Cardiac muscle cell (in vitro differentiated cells and primary cell): ENCODE measurements at places on chromosomes 3 and 15. TPM values are rescaled to one million over a fixed set of nuclear protein-coding genes. Genes with fewer than 3 reads are reported as not detected.

DNA sequence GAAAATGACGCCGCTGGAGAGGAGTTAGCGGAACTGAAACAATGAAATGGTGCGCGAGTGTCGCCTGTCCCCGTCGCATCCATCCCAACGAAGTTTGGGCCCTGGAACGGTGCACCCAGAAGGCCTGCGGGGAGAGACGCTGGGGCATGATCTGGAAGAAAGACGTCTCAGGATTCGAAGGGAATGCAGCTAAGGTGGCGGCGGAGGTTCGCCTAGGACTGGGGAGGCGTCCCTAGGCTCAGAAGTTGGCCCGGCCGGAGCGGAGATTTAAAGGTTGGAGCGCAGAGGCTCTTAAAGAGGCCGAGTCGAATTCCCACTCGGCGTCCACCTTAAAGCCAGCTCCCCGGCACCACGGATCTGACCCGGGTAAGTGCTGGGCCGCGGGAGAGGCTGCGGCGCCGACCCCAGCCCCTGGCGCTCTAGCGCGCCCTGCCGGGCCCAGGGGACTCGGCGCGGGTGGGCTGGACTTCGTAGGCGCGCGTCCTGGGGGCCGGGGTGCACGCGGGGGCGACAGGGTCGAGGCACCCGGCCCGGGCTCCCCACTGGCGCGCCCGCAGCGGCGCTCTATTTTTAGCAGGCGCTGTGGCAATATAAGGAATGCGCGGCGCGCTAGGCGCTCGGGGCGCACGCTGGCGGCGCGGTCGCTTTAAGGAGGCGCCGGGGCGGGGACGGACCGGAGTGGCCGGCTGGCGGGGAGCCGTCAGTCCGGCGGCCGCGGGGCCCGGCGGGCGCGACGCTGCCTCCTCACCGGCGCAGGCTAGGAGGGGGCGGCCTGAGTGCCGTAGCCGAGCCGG, at the start of gene MRAS:
Gene MRAS (plus strand): TSS at position 620 of the 794 bp plus-strand sequence. CDS start 24,305 bp downstream, outside the sequence.
- DNase-seq = peak; percentile 97

GRCh38 chr3:13051066-13051465, 22.2 kb downstream of the IQSEC1 start:
- DNase-seq = no peak

DNA sequence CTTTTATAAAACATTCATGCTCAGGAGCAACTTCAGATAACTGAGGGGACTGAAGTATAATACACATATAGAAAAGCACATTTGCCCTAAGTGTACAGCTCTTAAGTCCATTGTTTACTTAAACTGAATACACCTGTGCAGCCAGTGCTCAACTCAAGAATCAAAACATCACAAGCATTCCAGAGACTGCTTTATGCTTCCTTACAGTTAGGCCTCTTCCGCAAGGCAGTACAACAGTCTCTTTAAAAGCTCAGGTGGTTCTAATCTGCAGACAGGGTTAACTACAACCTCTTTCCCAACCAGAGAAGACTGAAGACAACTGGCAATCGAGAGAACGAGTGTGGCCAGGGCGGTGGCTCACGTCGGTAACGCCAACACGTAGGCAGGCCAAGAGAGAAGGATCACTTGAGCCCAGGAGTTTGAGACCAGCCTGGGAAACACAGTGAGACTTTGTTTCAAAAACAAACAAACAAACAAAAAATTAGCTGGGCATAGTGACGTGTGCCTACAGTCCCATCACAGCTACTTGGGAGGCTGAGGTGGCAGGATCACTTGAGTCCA, 16.9 kb downstream of the MCCC1 start:
- no peak for DNase-seq

The SV2B gene
- 0.03 TPM in 1 of 2 replicates, not detected in the other for total RNA-seq

The GPR149 gene
- total RNA-seq = not detected in 2 replicates

The ENTPD3 gene
- 0.42 and 0.66 TPM in 2 replicates for total RNA-seq

DNA sequence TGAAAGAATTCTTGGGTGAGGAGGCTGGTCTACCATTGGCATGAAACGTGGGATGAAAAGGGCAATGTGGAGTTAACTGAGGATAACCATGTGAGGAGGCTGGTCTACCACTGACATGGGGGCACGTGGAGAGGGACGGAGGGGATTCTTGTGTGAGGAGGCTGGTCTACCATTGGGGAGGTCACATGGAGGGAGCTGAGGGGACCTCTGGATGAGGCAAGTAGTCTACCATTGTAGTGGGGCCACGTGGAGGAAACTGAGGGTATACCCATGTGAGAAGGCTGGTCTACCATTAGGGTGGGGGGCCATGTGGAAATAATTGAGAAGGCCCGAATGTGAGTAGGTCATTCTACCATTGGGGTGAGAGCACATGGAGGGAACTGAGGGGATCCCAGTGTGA, 154.1 kb downstream of the FBLN2 start:
- DNase-seq = no peak

DNA sequence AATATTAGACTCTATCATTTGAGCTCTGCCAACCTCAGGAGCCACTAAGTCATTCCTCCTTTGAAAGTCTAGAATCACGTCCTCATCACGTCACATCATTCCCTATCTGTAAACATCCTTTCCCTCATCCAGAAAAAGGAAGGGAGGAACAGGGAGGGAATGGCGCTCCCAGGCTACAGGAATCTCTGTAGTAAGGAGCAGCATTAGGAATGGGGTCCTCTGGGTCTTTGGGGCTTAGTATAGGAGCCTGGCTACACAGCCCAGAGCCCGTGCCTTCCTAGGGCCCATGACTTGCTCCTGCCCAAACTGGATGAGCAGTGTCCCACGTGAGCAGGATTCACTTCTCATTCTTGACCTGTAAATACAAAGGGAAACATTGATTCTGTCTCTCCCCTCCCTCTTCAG, 1.6 kb downstream of the TAGLN3 start:
- DNase-seq = no peak

GRCh38 chr3:173006006-173006405, 135.0 kb downstream of the SPATA16 start:
- DNase-seq = no peak
